Hypothalamus (tissue), 51 donors: ENCODE measurements at places on chromosomes 6 and 20.

DNA sequence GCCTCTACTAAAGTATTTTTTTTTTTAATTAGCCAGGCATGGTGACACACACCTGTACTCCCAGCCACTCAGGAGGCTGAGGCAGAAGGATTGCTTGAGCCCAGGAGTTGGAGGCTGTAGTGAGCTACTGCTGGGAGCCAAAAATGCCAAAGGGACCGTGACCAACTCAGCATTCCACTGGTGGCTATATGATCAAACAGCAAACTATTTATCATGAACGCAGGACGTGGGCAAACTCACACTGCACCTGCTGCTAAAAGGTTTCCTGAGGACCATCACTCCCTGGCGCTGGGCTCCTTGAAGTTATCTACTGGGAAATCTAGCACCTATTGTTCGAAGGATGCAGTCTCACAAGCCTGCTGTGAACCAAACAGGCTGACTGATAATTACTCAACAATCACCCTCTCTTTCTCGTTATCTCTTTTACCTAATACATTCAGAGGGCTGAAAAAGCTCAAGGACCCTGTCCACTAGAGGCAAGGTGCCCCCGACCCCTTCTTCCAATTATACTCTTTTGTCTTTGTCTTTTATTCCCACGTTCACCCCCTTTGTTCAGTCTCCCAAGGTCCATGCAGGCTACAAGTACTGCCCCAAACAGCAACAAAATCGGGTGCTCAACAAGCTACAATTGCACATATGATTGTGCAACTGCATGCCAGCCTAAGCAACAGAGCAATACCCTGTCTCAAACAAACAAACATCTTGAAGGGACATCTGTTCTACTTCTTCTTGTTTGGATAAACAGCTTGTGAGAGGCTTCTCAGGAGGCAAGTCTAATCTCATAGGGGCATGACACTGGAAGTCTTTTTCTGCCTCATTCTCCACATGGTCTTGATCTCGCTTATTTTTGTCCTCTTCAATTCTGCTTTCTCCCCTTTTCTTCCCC, 47.7 kb upstream of the PLN start:
- DNase-seq = no peak

DNA sequence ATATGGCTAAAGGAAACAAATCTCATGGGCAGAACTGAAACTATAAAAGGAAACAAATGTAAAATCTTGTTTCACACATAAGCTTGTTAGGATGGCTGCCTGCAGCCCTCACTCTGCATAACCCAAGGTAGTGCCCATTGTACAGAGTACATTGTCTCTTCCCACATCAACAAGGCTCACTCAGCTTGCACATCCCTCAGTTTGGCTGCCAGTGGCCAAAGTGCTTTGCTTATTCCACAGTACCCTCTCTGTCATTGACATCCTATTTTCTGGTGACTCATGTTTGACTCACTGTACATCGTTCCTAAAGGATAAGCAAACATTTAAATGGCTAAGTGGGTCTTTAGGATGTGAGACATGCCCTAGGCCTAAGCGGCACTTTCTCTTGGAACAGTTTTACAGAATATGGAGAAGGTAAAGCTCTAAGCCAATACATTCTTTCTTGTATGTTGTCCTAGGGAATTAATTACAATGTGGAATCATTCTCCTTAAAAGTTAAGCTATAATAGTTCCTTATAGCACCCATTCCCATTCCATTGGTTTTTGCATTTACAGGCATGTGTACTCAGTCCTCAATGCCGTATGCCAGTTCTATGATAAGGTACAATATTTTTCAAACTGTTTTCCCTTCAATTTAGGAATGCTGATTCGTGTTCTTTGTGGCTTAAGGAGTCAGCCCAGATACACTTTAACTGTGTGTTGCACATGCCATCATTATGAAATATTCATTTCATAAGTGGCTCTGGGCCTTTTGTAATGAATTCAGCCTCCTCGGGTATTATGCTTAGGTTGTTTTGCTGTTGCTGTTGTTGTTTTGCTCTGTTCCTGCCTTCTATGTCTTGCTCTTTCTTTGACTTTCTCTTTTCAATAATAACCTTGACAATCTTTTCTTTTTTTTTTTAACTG, 5.5 kb downstream of the ANKEF1 start:
- no peak for DNase-seq

- DNase-seq = no peak
Measured at GRCh38 chr6:151240791-151241642, 1.2 kb downstream of the AKAP12 start.

DNA sequence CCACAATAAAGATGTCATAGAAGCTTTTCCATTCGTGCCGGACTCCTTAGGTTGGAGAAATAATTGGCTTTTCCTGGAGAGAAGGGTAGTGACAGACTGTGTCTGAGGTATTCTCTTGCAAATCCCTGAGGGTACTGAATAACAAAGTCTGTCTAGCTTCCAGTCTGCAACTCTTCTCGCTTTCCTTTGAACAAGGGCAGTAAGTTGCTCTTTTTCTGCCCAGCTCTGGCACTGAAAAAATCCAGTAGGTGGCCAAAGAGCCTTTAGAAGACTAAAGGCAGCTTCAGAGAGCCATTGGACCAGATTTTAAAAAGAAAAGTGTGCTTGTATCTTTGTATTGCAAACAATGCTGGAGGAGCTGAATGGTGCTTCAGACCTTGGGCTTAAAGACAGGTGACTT, 20.7 kb upstream of the RREB1 start:
- no peak for DNase-seq

DNA sequence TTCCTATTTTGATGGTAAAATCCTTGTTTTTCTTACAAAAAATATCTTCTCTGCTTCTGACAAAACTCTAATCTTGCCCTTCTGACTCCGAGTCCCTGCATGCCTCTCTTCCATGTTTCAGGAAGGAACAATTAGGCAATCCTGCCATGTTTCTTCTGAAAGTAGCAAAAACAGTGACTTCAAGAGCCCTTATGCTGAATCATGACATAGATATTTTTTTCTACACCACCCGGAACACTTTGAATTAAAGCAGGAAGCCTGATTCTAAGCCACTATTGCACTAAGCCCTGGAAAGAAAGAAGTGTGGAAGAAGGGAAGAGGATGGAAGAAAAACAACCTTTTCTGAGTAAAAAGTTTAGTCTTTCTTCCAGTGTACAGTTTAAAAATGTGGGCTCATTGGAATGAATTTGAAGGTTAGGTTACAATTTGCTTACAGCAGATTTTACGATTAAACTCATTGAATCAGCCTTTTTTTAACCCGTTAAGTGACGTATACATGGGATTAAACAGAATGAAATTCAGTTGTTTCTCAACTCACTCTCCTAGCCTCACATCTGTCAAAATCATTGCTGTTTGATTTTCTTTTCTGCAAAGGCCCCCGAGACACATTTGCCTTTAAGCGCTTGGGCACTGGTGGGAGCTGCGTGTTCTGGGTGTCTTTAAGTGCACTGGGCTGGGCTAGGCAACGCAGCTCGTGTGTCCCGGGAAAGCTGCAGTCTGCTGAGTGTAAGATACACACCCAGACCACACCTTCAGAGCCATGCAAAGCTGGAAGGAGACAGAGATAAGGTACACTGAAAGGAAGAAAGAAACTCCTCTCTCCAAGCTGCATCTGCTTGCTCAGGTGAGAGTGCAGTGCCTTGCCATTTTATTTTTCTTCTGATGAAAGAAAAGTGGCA, 159.4 kb upstream of the CITED2 start:
- no peak for DNase-seq

GRCh38 chr20:5445611-5446010, 128.9 kb upstream of the PROKR2 start:
- DNase-seq = no peak
